Fibroblast of villous mesenchyme (primary cell): ENCODE measurements at places on chromosomes 4 and X. TPM values are rescaled to one million over a fixed set of nuclear protein-coding genes. Genes with fewer than 3 reads are reported as not detected.

GRCh38 chr4:173735049-173735448, 205.0 kb upstream of the HAND2 start:
- DNase-seq, result peak; percentile 47

Gene SPIN2A
- total RNA-seq, result 1.3 and 1.7 TPM in 2 replicates

Gene MAGEB10
- not detected in 2 replicates for total RNA-seq

- DNase-seq, result no peak
Measured at GRCh38 chr4:18734405-18734804, 712.9 kb upstream of the LCORL start.
